ENCODE measurements at places on chromosomes 16 and 17.

GRCh38 chr16:50809561-50809960, 67.7 kb downstream of the CYLD start:
- no peak for DNase-seq

DNA sequence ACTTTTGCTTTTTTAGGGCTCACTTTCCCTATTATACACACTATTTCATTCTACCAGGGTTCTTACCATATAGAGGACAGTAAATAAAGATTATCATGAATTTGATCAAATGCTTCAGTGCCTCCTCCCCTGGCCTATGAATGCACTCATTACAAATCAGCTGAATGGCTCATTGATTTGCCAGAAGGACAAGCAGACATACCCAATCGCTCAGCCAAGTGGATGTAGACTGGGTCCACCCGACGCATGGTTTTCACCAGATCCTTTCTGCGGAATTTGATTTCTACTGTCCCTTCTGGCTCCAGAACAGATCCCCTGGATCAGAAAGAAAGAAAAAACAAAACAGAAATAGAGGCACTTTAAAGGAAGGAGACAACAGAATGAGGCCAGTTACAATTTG, 162.6 kb downstream of the AATF start:
- DNase-seq, result peak; percentile 56

GRCh38 chr16:48676836-48677235, 66.9 kb upstream of the N4BP1 start:
- no peak for DNase-seq

GRCh38 chr17:75698659-75699058, 22.6 kb upstream of the ITGB4 start:
- DNase-seq, result no peak

DNA sequence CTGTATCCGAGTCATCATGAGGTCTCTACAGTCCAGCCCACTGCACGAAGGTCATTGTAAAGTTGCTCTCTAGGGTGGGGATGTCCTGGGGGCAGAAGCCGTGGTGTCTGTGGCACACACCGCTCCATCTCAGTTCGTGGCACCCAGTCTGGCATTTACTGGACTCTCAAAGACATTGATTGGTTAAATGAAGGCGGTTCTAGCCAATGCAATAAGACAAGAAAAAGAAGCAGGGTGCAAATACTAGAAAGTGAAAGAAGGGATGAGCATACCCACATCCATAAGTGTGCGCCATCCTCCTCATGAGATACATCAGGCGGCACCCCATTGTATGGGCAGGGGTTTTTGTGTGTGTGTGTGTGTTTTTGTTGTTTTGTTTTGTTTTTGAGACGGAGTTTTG, 10.7 kb upstream of the ATP2A3 start:
- DNase-seq, result no peak

DNA sequence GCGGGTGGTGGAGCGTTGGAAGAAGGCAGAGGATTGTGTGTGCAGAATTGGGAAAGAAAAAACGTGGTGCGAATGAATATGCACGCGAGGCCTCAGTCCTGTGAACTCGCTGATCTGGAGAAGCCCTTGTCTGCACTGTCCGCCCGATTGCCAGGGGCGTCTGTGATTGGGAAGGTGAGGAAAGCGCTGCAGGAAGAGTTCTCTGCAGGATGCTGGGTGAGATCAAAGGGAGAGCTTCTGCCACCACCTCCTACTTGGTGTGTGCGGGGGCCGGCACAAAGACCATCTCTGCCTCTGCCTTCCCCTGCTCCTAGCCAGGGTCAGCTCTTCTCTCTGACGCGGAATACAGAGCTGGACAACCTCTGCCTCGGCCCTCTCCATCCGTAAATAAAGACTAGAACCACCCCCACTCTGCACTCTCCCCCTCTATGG, 841 bp upstream of the RAB5C start:
- peak; percentile 6 for DNase-seq

DNA sequence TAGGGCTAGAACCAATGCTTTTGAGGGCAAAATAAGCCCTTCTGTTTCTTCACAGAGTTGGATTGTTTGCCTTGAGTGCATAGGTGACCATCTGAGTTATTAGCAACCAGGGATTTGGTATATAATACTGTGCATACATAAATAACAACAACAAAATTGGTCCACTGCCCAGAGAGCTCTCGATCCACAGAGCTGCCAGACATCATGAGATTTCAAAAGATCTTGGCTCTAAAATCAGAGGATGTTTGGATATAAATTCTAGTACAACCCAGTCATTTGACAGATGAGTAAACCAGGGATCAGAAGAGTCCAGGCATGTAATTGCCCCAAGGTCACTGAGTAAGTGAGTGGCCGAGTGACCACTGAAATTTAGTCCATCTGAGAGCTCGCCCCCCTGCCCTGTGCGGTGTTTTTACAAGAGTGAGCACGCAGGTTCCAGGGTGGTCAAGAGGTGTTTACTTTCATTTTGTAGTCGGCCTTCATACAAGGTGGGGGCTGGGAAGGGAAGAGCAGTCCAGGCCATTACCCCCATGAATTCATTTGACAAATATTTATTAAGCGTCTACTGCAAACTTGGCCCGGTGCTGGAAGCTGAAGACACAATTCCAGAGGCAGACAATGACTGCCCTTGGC, 1.8 kb upstream of the MT2A start:
- DNase-seq, result peak; percentile 75

DNA sequence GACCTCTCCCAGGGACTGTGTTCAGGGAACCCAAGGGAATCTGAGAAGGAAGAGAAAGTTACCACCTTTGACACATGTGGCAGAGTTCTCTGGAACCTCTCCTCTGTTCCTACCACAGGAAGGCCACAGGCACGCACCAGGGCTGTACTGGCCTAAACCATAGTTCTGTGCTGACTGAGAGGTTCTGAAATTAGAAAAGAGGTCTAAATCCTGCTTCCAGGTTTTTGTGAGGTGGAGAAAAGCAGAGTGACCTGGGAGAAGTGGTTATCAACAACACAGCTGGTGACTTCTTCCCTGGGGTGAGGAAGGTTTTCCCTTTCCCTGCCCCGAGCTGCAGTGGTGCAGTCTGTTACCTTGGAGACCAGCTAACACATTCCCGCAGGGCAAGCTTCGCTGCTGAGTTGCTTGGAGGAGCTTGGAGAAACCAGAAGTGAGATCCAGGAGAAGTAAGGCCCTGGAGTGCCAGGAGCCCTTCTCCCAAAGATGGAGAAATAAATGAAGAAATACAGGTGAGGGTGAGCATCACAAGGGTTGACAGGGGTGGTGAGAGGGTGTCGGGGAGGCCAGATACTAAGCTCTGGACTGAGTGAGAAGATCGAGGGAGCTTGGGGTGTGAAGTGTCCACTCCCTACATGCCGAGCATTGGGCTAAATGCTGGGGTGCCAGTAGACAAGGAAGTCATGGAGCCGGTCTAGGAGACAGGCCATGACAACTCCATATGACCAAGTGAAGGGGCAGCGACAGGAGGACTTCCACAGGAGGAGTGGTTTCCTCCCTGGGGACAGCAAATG, at the start of gene VWA3A:
Gene VWA3A, plus strand, starts transcription at position 399 of the 791 bp plus-strand sequence. Its CDS starts 97 bp downstream, at position 496.
- DNase-seq, result peak; percentile 78

GRCh38 chr17:66944351-66945146, 20.0 kb upstream of the CACNG4 start:
- peak; percentile 56 for DNase-seq

DNA sequence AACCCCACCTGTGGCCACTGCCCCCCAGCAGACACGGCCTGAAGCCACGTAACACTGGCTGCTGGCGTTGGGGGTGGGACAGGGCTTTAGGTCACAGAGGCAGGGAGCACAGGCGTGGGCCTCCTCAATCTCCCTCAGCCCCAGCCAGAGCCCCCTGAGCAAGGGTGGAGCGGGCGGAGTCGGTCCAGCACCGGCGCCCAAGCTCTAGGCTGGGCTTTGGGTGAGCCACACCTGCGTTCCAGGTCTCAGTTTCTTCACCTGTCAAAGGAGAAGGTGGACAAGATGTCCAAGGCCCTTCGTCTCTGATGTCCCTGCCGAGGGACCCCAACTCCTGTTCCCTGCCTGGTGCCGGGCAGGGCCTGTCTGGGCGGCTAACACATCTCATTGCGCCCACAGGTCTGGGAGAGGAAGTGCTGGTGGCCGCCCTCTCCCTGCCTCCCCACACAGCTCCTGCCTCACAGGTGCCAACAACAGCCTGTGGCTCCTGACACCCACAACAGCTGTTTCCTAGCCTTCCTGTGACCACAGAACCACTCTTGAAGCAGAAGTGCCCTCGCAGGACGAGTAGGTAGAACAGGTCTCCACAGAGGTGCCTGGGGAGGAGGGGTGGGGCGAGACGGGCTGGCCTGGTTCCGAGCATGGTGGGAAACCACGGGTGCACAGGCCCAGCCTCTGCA, 12.0 kb downstream of the FAM83G start:
- DNase-seq, result no peak

DNA sequence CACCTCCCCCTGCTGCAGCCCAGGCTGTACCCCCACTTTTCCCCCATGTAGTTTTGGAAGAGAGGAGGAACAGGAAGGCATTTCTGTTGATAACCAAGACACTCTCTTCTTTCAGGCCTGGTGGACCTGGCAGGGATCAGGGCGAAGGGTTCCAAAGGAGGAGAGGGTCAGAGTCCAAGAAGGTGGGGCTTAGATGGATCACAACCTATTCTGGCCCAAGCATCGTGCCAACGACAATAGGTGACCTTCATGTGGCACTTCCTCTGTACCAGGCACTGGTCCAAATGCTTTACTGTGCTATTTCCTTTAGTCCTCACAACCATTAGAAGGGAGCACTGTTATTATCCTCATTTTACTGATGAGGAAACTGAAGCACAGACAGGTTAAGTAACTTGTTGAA, 84.3 kb downstream of the TMEM132E start:
- DNase-seq, result no peak

DNA sequence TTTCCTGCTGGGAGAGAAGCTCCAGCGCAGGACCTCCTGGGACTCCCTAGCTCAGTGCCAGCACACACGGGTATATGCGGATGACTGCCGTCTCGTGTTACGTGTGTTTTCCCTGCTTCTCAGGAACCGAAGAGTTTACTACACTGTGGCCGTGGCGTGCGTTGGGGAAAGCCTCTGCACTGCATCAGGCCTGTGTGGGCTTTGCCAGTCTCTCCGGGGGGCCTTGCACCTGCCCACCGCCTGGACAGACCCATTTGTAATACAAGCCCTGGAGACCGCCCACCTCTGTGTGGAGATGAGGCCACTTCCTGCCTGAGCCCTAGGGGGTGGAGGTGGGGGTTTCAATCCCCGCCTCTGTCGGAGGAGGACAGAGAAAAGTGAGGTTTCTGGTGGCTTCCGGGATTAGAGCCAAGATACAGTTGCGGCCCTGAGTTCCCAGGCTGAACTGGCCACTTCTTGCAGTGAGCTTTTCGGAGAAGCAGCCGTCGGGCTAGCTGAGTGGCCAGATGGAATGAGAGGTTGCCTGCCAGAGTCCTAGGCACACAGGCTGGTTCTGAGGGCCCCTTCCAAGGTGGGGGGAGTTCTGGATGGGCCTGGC, 43.4 kb upstream of the GSE1 start:
- DNase-seq, result no peak

GRCh38 chr16:75218256-75219076, at the start of gene CTRB1:
Gene CTRB1 (plus strand): TSS chr16:75218988. CDS start chr16:75219008, 20 bp downstream.
- no peak for DNase-seq

GRCh38 chr16:9706217-9706836, 475.9 kb downstream of the GRIN2A start:
- no peak for DNase-seq

- no peak for DNase-seq
Measured at GRCh38 chr17:7336240-7337175, at the start of gene ACAP1. Gene ACAP1 (plus strand): TSS chr17:7336529. CDS start chr17:7336735, 206 bp downstream.

- DNase-seq, result peak; percentile 23
Measured at GRCh38 chr17:72183194-72183685, 62.4 kb downstream of the SOX9 start.

GRCh38 chr16:19722981-19723380, 4.9 kb downstream of the IQCK start:
- no peak for DNase-seq

DNA sequence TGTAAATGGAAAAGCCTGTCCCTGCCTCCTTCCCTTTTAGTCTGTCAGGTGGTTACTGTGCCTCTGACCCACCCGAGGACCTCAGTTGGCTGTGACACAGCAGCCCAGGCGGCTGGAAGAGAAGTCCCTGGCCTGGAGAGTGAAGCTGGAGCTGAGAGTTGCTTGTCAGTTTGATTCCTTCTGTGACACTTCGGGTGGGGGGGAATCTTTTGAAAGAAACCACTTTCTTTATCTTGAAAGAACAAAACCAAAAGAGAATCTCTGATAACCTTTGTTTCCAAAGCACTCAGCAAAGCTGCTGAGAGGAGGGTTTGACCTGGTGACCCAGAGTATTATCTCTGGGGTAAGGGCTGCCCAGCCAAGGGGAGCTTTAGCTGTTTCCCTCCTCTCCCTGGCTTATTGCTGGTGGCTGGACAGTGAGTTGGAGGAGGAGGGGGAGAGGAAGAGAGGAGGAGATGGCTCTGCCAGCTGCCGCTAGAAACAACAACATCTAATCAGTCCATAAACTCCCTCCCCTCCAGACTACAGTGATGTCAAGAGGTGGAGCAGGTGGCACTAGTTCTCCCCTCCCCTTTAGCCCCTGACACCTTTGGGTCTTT, 34.0 kb downstream of the YPEL2 start:
- no peak for DNase-seq

- DNase-seq, result peak; percentile 69
Measured at GRCh38 chr16:86772671-86773353, 194.5 kb downstream of the FOXL1 start.

DNA sequence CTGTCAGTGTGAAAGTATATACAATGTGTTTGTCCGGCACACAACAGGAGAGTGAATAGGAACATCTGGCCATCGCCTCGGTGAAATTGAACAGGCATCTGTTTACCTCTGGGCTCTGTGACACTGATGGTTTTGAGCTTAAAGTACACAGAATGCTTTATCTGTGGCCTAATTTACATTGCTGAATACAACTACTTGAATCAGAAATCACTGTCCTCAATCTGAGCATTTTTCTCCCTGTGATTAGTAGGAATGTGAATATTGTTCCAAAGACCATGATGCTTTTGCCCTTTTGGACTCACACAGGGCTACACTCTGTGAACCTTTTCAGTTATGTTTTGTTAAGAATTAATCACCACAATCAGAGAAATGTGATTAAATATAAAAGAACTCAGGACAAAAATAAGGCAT, 323.0 kb upstream of the TBX2 start:
- no peak for DNase-seq

DNA sequence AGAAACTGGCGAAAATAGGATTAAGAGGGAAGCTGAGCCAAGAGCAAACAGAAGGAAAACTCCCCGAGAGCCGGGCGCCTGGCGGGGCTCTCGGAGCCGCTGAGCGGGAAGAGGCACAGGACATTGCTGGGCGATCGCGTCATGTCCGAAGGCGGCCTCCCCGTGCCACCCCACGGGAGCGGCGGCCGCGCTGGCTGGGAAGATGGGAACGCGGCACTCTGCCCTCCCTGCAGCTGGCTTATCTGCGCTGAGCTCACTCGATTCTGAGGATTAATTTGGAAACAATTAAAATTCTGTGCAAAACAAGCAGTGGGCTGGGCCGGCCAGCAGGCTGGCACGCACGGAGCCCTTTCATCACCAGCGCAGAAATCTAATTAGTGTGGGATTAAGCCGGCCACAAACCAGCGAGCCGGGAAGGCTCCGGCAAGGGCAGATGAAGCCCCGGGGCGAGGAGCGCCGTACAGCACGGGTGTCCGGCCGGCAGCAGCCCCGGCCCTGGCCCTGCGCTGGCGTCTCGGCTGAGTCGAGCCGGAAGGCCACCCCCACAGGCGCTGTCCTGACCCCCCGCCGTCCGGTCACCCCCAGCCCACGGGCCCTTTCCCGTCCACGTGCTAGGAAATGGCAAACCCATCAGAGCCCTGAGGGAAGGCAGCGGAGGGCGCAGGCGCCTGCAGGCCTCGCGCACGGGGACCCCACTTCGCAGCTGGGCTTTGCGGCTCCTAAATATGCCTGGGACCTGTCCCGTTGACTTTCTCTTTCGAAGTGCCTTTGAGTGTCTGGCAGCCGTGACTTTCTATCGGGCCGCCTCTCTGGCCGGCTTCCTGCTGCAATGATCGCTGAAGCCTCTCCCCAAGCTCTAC, 37.9 kb downstream of the SOX8 start:
- peak; percentile 79 for DNase-seq

All from brain (organoid and tissue), 16 donors.